ENCODE measurements at places on chromosomes 1 and 21.

DNA sequence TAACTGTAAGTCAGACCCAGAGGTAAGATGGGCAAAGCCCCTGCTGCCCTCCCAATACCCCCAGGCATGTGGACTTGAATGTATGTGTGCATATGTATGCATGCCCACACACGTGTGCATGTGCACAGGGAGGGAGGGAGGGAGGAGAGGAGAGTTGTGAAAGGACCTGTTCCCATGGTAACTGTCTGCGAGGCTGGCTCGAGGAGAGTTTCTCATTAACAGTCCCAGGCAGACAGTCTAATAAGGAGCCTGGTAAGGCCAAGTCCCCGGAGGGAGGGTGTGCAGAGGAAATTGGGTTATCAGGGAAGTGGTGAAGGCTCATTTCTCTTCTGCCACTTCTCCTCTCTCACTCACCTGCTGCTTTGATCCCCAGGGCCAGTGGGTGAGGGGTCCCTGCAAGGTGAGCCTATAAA lies 74.9 kb downstream of the NFASC start:
- no peak overlapping the region for H3K27ac ChIP-seq
- no peak for DNase-seq
- H3K4me1 ChIP-seq = no peaks in the 10 kb centered on the region
- H3K4me3 ChIP-seq = no peak overlapping the region
- no peaks in the 10 kb centered on the region for H3K27me3 ChIP-seq
- no peaks in the 10 kb centered on the region for H3K36me3 ChIP-seq

DNA sequence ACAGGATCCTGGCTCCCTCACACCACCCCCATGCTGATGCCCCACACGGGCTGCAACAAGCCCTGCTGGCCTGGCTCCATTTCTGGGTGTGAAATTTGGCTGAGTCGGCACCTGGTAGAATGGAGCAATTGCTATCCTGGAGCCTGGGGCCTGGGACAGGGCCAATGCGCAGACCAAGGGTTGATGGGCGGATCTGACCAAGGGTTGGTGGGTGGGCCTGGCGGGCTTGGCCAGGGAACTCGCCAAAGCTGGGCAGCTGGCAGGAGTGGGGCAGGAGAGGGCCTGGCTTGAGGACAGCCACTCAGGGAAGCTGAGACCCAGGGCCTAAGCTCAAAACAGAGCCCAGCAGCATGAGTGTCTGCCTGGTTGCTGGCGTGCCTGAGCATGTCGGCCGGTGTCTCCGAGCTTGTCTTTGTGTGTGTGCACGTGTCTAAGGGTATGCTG lies 70.9 kb upstream of the POU3F1 start:
- H3K4me3 ChIP-seq = no peak overlapping the region
- no peaks in the 10 kb centered on the region for H3K27me3 ChIP-seq
- DNase-seq = no peak
- no peak overlapping the region for H3K27ac ChIP-seq
- no peaks in the 10 kb centered on the region for H3K36me3 ChIP-seq

DNA sequence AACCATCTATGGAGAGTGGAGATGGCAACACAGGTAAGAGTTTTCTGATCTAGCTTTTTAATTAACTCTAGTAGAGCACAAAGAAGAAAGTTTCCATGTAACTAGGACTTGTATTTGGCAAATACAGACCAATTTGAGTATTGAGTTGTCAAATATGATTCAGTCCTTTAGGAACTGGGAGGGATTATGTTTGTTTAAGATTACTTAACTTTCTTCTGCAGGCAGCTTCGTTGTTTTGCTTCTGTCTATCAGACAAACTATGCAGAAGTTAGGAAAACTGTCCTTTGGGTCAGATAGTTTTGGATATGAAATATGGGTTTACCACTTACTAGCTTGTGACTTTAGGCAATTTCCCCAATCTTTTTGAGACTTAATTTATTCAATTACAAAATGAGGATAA lies 111.8 kb downstream of the POU2F1 start:
- peaks cover 3% of the 10 kb centered on the region for H3K4me1 ChIP-seq
- DNase-seq = no peak
- no peaks in the 10 kb centered on the region for H3K36me3 ChIP-seq
- no peaks in the 10 kb centered on the region for H3K27me3 ChIP-seq

DNA sequence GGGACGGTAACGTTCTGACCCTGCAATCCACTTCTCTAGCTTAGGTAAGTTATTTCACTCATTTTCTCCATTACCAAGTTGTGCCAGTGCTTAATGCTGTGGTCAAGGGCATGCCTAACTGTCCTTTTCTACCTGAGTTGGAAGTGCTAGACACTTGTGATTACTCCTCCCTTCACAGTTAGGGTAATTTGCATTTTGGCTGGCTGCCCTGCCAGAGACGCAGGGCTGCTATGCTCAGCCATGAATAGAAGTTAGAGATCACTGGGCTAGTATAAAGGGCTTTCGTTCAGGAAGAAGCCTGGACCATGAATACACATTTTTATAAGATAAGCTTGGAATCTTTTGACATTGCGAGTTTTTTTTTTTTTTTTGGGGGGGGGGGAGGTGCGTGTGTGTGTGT lies 633.2 kb upstream of the NEGR1 start:
- H3K27ac ChIP-seq = no peak overlapping the region
- no peak overlapping the region for H3K4me3 ChIP-seq
- no peak for DNase-seq

DNA sequence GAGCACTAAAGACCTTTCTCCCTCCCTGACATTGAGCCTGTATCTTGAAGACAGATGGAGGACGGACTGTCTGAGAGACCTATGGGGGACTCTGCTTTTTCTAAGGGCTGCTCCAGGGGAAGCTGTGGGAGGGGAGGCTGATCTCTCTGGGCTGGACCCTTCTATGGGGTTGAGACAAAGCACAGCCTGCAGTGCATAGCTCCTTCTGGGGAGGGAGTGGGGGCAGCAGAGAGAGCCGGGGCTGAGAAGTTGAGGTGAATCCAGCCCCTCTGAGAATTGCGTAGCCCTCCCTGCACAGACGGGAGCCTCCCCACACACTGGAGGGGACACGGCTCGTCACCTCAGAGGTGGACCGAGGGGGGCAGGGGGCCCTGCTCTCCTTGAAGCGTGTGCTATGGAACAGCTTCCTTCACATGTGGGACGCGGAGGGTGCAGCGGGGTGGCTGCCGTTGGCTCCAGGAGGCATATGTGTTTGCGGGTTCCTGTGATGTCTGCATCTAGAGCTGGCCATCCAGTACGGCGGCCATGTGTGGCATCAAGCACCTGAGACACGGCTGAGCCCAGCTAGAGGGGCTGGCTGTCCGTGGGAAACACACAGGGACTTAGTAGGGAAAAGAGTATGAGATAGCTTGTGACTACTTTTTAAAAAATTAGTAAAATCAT lies 299.1 kb downstream of the CAMTA1 start:
- H3K4me3 ChIP-seq = no peak overlapping the region
- H3K27me3 ChIP-seq = no peaks in the 10 kb centered on the region
- H3K36me3 ChIP-seq = no peaks in the 10 kb centered on the region

- no peak for DNase-seq
- H3K27me3 ChIP-seq = no peaks in the 10 kb centered on the region
- no peaks in the 10 kb centered on the region for H3K36me3 ChIP-seq
- no peak overlapping the region for H3K4me3 ChIP-seq
- H3K27ac ChIP-seq = no peak overlapping the region
These were observed 645.8 kb upstream of the USP24 start for GRCh38 chr1:55860798-55861519.

GRCh38 chr1:10836726-10837125 lies 40.3 kb upstream of the CASZ1 start:
- no peak for DNase-seq
- H3K4me1 ChIP-seq = no peaks in the 10 kb centered on the region
- no peaks in the 10 kb centered on the region for H3K36me3 ChIP-seq
- H3K27me3 ChIP-seq = peaks cover 9% of the 10 kb centered on the region
- no peak overlapping the region for H3K4me3 ChIP-seq

DNA sequence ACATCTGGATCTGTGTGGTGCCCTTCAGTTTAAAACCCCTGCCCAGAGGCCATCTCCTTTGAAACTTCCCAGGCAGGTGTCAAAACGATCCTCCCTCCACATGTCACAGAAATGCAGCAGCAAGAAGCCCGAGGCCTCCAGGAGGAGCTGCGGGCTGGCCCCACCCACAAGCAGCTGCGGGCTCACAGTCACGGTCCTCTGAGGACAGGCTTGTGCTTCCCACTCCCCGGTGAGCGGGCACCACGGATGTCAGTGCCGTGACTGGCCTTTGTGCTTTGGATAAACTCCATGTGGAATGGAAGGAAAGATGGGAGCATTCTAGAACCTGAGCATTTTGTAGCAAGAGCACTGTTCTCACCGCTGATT lies 65.8 kb downstream of the SIK1 start:
- DNase-seq = peak; percentile 29
- no peaks in the 10 kb centered on the region for H3K36me3 ChIP-seq
- no peak overlapping the region for H3K4me3 ChIP-seq
- no peaks in the 10 kb centered on the region for H3K27me3 ChIP-seq

- H3K36me3 ChIP-seq = no peaks in the 10 kb centered on the region
- DNase-seq = no peak
- H3K4me1 ChIP-seq = no peaks in the 10 kb centered on the region
These were observed 47.0 kb upstream of the GJA5 start for GRCh38 chr1:147807405-147807804.

- no peaks in the 10 kb centered on the region for H3K4me1 ChIP-seq
- no peaks in the 10 kb centered on the region for H3K27me3 ChIP-seq
- DNase-seq = no peak
- H3K4me3 ChIP-seq = no peak overlapping the region
- H3K27ac ChIP-seq = no peak overlapping the region
These were observed 690.7 kb downstream of the ADGRL2 start for GRCh38 chr1:82491301-82492048.

DNA sequence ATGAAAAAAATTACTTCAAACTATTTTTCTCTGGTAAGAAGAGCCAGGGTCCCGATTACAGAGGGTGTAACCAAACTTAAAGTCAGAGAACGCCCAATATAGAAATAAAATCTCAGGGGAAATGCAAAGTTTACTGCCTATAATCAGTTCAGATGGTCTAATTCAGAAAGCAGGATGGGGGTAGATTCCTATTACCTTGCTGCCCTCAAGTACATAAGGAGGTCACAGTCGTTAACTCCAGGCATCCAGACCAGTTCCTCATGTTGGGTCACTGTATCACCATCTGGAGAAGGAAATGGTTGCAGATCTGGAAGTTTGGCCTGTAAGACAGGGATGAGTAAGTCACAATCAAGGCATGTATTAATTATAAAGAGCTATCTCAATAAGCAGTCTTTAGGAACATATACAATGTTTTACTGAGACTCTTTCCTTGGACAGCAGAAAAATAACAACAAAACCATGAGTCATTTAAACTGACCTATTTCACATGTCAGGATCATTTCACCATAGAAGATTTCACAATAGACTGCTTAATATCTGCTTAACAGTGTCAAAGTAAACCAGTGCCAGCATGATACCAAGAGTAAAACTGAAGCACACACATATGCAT lies 179.4 kb downstream of the SLC45A1 start:
- H3K4me1 ChIP-seq = peaks cover 15% of the 10 kb centered on the region
- H3K36me3 ChIP-seq = no peaks in the 10 kb centered on the region
- no peak for DNase-seq

DNA sequence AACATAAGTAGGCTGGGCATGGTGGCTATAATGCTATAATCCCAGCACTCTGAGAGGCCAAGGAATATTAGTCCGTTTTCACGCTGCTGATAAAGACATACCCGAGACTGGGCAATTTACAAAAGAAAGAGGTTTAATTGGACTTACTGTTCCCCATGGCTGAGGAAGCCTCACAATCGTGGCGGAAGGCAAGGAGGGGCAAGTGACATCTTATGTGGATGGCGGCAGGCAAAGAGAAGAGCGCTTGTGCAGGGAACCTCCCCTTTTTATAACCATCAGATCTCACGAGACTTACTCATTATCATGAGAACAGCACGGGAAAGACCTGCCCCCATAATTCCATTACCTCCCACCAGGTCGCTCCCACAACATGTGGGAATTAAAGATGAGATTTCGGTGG lies 28.5 kb downstream of the PTGFRN start:
- DNase-seq = no peak
- H3K4me1 ChIP-seq = peaks cover 5% of the 10 kb centered on the region
- no peak overlapping the region for H3K27ac ChIP-seq
- H3K27me3 ChIP-seq = no peaks in the 10 kb centered on the region
- no peak overlapping the region for H3K4me3 ChIP-seq

DNA sequence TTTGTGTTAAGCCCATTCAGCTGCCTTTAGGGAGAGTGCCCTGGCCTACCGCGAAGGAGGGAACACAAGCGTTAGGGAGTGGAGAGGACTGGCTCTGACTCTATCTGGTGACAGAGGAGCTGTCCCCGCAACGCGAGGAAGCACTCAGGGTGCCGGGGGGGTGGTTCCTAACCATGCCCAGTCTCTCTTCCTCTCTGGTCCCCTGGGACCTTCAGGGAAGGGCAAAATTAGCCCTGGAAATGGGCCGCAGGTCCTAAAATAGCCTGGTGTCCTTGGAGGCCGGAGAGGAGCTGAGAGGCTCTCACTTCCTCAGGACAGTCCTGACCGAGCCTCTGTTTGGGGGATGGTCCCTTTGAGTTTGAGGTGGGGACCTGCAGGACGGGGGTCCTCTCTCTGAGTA lies 5.8 kb downstream of the SLC45A1 start:
- H3K4me3 ChIP-seq = no peak overlapping the region
- no peaks in the 10 kb centered on the region for H3K27me3 ChIP-seq
- H3K4me1 ChIP-seq = peaks cover 6% of the 10 kb centered on the region
- no peak for DNase-seq
- H3K27ac ChIP-seq = no peak overlapping the region

- no peaks in the 10 kb centered on the region for H3K36me3 ChIP-seq
- no peak overlapping the region for H3K4me3 ChIP-seq
- no peak overlapping the region for H3K27ac ChIP-seq
- no peaks in the 10 kb centered on the region for H3K4me1 ChIP-seq
- H3K27me3 ChIP-seq = peaks cover 6% of the 10 kb centered on the region
These were observed 42.3 kb downstream of the CD247 start for GRCh38 chr1:167476061-167476460.

GRCh38 chr1:155006601-155007101 lies 4.0 kb downstream of the ZBTB7B start:
- H3K27me3 ChIP-seq = no peaks in the 10 kb centered on the region
- no peaks in the 10 kb centered on the region for H3K36me3 ChIP-seq
- peak overlapping the region; percentile 87 for H3K27ac ChIP-seq

DNA sequence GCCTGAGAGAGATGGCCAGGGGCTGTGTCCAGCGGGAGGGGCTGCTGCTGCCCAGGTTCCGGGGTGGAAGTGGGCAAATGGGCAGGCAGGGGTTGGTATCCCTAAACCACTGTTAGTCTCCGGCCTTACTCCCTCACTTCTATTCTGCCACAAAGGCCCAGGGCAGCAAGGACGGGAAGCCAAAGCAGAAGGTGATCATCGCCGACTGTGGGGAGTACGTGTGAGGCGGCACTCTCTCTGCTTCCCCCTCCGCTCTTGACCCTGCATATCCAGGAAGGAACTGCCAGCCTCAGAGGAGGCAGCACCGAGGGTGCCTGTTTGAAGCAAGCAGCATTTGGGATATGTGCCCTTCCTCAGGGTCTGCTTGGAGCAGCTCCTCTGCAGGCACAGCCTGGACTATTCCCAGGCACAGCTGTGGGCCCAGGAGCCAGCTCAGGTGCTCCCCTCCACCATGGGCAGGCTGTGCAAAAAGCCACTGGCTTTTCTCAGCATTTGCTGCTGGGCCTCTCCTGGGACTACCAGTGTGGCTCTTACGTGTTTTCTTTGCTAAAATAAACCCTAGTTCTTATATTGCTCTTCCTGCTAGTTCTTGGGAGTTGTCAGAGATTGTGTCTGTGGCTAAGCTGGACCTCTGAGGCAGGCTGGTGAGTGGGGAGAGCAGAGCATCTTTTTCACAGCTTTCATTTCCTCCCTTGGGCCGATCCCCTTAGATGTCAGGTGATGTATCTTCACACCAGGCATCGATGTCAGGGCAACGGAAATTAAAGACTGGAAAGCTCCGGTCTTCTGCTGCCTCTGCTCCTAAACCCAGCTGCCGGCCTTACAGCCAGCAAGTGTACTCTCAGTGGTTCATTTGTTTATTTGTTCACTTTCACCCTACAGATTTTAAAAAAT lies 14.7 kb downstream of the PPIE start:
- H3K4me3 ChIP-seq = no peak overlapping the region
- H3K36me3 ChIP-seq = no peaks in the 10 kb centered on the region
- no peaks in the 10 kb centered on the region for H3K4me1 ChIP-seq
- DNase-seq = no peak

All from adrenal gland (tissue), 19 donors.